ENCODE measurements at places on chromosomes 2 and 18.

DNA sequence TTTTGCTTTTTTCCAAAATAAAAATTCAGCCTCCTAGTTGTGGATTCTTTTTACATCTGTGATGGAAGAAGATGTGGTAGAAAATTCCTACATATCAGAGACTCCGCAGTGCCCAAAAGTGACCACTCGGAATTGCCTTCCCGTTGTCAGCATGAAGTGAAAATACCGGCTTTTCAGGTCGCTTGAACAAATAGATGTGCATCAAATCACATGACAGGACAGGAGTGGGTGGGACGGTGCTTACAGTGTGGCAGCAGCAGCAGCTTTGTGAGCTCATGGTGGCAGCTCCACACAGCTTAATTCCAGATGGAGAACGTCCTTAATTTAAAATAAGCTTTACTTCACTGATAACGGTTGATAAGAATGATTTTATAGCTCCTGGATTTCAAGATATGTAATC lies 20.3 kb downstream of the SALL3 start:
- no peak for DNase-seq

DNA sequence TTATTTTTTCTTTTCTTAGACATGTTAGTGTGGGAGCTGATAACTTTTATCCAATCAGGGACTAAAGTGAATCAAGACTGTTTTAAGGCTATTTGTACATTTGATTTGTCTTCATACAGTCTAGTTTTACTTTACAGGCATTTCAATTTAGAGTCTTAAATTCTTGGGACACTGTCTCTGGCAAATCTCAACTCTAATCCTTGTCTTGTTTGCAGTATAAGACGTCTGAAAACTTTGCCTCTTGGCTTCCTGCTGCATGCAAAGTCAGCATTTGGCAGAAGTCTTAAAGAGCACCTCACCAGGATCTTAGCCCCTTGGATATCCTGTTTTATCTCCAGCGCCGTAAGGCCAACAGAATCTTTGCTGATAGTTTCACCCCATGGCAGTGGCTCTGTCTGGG lies 30.3 kb downstream of the SPOPL start:
- DNase-seq: no peak

DNA sequence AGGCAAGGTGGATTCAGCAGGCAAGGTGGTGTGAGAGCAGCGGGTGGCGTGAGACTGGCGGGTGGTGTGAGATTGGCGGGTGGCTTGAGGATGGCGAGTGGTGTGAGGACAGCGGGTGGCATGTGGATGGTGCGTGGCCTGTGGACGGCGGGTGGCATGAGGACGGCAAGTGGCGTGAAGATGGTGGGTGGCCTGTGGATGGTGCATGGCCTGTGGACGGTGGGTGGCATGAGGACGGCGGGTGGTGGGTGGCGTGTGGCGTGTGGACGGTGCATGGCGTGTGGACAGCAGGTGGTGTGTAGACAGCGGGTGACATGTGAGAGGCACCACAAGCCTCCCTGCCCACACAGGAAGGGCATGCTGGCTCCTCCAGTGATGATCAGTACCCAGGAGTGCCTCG lies 186.9 kb upstream of the SALL3 start:
- no peak for DNase-seq

- DNase-seq: no peak
Observed at GRCh38 chr2:47336259-47337238, 66.4 kb upstream of the MSH2 start.

- DNase-seq: no peak
Observed at GRCh38 chr18:34399892-34400291, 175.2 kb upstream of the NOL4 start.

- DNase-seq: no peak
Observed at GRCh38 chr2:30663806-30664205, 143.4 kb downstream of the CAPN13 start.

DNA sequence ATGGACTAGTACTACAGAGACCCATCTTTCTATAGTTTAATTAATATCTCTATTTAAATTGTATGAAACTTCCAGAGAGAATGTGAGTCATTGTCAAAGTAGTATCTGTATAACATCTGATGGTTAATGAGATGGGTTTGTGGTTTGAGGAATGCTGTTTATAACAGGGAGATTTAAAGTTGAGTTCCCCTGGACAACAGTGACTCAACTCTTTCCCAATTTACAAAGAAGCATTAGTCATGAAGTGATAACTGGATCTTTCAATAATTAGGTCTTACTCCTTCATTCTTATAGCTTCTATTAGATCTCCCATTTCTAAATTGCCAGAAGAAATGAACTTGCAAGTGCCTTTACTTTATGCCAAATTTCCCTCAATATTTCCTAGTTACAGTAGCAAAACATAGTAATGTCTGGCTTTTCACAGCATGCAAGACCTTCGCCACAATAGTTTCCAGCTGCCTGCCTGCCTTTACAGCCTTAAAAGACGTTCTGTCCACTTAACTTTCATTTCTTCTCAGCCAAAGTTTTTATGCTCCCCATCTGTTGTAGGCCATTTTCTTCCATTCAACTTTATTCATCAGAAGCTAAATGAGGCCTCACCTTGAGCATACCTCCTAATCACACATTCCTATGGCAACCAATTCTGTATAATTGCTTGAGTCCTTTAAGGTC lies 47.7 kb upstream of the WDR75 start:
- no peak for DNase-seq

All from CD4-positive, alpha-beta T cell (primary cell).